GF-D8 (cell line): ENCODE measurements at places on chromosomes 1 and 21.

DNA sequence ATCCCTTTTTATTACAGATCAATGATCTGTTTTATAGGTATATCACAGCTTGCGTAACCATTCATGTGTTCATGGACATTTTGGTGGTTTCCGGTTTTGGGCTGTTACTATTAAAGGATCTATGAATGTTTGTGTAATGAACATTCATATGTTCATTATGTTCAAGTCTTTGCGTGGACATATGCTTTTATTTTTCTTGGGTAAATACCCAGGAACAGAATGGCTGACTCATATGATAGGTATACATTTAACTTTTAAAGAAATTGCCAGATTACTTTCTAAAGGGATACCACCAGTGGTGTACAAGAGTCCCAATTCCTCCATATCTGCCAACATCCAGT is 73.7 kb downstream of the SPATA46 start:
- DNase-seq, result no peak

GRCh38 chr1:52193985-52194384 is 52.1 kb downstream of the ZFYVE9 start:
- DNase-seq, result no peak

GRCh38 chr1:219215477-219215876 is 41.8 kb downstream of the LYPLAL1 start:
- no peak for DNase-seq

DNA sequence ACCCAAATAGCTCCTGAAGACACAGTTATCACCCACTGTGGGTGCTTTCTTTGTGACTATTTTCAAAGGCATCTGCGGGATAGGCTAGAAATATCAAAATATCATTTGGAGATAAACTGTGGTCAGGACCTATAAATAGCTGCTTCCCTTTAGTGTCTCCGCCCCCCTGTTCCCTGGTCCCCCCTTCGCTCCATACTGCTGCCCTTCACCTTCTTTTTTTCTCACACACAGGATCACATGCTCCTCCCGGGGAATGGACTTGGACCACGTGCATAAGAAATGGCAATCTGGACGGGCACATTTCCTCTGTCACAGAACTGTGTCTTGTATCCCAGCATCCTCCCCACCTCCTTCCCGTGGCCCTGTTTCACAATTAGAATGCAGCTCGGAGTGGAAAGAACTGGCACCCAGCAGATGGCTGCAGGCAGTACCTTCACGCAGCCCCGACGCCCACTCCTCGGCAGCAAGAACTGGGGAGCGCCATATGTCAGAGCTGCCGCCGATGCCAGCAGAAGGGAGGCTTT is 68.8 kb upstream of the SSX2IP start:
- no peak for DNase-seq

DNA sequence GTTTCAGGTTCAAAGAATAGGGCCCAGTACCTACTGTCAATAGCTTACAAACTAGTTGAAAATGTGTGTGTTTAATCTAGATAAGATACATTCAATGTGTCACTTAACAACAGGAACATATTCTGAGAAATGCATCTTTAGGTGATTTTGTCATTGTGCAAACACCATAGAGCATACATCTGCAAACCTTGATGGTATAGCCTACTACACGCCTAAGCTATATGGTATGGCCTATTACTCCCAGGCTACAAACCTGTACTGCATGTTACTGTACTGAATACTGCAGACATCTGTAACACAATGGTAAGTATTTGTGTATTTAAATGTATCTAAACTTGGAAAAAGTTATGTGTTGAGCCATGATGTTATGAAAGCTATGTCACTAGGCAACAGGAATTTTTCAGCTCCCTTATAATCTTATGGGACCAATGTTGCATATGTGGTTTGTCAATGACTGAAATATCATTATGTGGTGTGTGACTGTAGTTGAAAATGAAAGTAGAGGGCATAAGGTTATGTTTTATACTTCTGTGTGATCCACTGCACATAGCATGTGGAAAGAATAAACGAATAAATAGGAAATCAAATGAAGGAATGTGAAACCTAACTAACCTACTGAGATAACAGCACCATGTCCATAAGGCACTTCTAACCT is 129.0 kb upstream of the CAMK1G start:
- no peak for DNase-seq

DNA sequence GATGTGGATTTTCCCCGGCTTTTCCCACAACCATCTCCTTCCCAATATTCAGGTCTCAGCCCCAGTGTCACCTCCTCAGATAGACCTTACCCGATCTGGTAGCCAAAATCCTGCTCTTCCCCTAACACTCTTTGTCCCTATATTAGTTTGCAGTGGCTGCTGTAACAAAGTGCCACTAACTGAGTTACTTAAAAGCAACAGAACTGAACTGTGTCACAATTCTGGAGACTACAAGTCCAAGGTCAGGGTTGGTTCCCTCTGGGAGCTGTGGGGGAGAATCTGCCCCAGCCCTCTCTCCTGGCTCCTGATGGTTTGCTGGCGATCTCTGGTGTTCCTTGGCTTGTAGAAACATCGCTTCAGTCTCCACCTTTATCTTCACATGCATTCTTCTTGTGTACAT is 64.0 kb downstream of the NENF start:
- DNase-seq, result no peak
